Fibroblast of villous mesenchyme (primary cell): ENCODE measurements at places on chromosomes 7 and 10. TPM values are rescaled to one million over a fixed set of nuclear protein-coding genes. Genes with fewer than 3 reads are reported as not detected.

CRTAC1 gene
- not detected in 2 replicates for total RNA-seq

ASAH2B gene
- total RNA-seq = 4.2 and 6.5 TPM in 2 replicates

GRCh38 chr7:66503551-66504031 is 125.1 kb upstream of the KCTD7 start:
- no peak for DNase-seq

LLCFC1 gene
- total RNA-seq = not detected in 2 replicates

- DNase-seq = no peak
These were observed 309.7 kb downstream of the TYW1 start for GRCh38 chr7:67306331-67306730.

DNA sequence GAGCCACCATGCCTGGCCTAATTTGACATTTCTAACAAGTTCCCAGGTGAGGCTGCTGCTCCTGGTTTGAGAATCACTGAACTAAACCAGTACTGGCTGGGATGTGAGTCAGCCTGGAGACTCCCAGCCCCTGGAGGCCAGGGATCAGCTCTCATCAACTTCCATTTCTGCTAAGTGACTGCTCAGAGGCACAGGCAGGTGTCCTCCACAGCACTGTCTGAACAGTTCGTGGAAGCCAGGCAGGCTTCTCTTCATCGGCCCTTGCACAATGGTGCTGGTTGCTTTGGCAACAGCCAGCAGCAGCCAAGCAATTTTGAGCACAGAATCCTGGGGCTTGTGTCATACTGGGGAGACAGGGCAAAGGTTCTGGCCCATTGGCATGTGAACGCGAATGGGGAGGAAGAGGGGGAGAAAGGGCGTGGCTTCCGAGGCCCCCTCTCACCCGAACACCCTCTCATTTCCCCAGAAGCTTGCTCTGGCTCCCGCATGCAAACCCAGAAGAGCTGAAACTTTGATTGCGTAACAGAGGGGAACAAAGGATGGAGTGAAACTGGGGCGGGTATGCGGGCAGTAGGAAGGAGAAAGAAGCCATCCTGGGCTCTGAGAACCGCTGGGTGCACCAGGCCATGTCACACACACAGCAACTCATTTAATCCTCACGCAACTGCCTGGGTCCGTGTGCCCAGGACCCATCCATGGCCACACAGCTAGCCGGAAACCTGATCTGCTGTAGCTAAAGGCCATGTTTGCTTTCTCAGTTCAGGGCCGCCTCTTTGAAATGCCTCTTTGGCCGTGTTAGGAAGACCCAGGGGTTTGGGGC is 9.0 kb upstream of the POR start:
- peak; percentile 83 for DNase-seq

GRCh38 chr7:47622586-47622945 is 40.7 kb upstream of the TNS3 start:
- no peak for DNase-seq

UPK3B gene
- total RNA-seq = 0.43 TPM in 1 of 2 replicates, not detected in the other

DNA sequence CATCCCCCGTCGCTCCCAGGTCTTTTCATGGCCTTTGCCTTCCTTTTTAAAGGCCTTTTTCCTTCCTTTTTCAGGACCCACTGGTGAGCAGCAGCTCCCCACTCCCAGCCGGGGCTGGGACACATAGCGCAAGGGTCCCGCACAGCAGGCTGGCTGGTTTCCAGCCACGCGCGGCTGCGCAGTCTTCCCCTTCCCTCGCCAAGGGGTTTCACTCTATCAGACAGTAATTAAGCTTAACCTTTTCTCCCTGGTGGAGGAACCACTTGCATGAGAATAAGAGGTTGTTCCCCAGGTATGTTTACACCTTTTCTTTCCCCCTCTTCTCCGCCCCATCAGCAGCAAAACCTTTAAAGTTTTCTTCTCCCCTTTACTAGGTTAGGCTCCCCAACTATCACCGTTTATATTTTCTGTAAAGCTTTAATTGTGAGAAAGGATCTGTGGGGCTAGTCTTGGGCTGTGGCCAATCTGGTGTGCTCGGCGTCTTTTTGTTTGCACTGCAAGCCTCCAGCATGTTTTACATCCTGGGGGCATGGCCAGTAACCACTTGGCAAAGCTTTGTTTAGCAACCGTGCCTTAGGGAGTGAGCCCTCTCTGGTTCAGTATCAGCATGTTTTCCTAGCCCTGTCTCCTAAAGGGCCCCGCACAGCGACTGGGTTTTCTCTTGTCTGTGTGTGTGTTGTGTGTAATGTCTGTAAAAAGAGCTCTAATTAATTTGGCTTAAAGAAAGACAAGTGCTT is 219.6 kb downstream of the PHF14 start:
- peak; percentile 26 for DNase-seq

DNA sequence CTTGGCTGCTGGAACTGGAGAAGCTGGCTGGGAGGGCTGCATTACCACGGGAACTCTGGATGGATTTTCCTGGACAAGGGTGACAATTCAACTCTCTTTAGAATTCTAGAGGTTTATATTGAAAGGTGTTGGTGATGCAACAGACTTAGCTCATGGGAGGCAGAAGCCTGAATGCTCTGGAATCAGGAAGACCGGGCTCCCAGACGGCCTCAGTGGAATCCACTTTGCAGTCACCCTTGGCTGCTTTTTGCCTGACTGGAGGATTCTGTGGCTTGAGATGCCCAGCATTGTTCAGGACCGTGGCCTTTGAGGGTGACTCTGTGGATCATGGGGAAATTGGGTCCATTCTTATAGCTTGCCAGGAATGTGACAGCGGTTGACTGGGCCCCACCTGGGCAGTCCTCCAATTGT is 32.3 kb downstream of the PYROXD2 start:
- DNase-seq = no peak

DNA sequence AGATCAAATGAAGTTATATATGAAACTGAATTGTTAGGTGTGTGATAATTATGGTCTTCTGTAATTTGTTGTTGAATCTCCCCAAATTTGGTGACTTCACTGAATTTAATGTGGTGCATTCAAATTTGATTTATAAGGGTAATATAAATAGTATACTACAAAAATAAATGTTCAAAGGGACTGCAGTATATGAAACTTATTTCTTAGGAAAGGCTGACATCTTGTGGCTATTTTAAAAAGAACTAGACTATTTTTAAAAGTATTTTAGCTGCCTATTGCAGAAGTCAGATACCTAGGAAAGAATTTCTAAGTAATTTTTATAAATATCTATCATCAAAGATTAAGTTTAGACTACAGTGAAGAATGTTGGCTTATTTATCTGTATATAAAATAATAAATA is 36.6 kb downstream of the ATRNL1 start:
- DNase-seq = peak; percentile 50

- no peak for DNase-seq
These were observed 10.6 kb upstream of the SUN1 start for GRCh38 chr7:821688-822087.

- DNase-seq = peak; percentile 87
These were observed 110.1 kb downstream of the PLCE1 start for GRCh38 chr10:94103801-94104221.

GRCh38 chr10:5498791-5499492 is 428 bp downstream of the CALML5 start:
- DNase-seq = no peak

DNA sequence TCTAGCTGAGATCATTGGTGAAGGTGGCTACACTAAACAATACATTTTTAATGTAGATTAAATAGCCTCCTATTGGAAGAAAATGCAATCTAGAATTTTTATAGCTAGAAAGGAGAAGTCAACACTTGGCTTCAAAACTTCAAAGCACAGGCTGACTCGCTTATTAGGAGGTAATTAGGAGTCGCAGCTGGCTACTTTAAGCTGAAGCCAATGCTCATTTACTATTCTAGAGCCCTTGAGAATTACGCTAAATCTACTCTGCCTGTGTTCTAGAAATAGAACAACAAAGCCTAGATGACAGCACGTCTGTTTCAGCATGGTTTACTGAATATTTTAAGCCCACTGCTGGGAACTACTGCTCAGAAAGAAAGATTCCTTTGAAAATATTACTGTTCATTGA is 101.6 kb upstream of the EEPD1 start:
- DNase-seq = no peak

DNA sequence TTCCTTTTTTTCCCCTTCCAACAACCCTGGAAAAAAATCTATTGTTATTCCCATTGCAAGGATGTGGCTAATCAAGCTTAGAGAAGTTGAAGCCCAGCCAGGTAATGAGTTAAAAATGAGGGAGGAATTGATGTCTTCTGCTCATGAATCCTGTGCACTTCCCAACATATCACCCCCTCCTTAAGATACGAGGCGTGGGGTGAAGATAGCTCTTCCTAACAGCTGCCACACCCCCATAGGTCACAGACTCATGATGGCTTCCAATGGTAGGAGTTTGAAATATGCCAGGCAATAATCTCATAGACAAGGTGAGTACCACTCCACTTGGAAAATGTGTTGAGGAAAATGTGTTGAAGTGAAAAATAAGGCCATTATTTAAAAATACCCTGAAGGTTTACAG is 71.3 kb upstream of the HECW1 start:
- no peak for DNase-seq

- DNase-seq = peak; percentile 32
These were observed 150.9 kb downstream of the MBL2 start for GRCh38 chr10:52621635-52622079.

- peak; percentile 52 for DNase-seq
These were observed 200.3 kb upstream of the PRSS1 start for GRCh38 chr7:142548978-142549377.

DNA sequence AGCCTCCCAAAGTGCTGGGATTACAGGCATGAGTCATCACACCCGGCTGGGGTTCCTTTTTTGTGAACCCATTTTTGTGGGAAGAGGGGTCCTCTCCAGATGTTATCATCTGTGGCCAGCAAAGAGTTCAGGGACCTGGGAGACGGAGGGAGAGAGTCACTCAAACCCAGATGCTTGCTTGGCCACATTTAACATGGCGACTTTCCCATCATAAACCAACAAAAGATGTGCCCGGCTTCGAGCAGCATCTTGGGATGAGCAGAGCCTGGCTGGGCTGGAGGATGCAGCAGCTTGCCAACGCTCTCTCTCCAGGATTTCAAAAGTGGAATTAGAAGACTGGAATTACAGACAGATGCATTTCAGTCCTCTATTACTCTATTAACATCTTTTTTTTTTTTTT is 19.1 kb upstream of the HABP2 start:
- DNase-seq = no peak

DNA sequence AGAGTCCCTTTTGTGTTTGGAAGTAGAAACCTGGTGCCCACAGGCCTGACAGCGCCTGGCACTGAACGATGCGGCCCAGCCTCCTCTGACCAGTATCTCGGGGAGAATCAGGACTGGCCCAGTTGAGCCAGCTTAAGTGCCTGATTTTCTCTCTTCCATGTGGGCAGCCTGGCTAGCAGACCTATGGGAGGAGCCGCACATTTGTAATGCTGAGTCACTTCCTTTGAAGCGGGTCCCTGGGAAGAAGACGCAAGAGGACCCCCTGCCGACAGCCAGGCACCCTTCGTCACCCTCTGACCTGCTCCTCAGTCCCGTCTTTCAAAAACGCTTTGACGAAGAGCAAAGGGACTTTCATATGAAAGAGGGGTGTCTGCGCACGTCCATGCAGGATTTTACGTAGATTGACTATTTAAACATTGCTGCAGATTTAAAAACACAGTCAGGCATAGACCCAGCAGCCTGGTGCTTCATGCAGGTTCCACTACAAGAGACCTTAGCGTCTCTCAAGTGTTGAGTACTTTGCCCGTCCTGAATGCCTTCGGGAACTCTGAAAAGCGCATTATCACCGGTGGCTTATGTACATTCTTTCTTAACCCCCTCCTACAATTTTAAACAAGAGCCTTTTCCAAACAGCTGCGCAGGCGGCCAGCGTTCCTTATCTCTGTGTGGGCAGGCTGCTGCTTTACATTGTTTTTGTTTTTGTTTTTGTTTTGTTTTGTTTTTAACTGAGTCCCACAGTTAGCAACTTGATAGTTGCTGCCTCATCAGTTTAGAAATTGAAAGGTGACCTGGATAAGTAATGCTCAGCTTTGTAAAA is 36.5 kb upstream of the AP5Z1 start:
- DNase-seq = peak; percentile 95

HMX3 gene
- total RNA-seq = not detected in 2 replicates

DNA sequence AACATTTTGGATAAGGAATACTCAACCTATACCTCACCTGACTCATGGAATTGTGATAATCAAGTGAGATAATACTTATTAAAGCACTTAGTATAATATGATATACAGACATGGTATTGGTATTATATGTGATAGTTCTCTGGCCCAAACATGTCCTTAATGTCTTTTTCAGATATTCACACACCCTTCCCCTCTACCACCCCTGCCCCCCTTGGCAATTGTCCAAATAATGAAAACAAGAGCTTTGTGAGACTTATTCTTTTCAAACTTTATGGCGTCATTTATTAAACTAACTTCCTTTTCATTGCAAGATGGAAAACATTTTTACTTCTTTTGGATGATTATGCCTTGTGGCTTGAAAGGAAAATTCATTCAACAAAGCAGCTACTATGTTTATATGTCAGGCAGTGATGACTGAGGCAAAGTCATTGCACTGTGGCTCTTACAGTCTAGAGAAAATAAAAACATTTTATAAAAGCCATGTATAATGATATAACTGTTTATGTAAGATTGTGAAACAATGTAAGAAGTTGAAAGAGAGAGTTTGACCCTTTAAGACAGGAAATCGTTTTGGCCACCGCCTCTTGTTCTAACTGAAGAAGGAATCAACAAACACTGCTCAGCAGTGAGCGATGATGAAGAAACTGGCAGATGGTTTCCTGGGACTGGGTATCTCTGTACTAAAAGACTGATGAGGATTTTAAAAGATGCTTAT is 27.4 kb downstream of the MINPP1 start:
- DNase-seq = peak; percentile 86
